Testis (tissue), 5 donors: ENCODE measurements at places on chromosomes 6 and 20. TPM values are rescaled to one million over a fixed set of nuclear protein-coding genes. Genes with fewer than 3 reads are reported as not detected.
A peak's percentile ranks its signal among the peaks of the same experiment; 100 is the strongest.

DNA sequence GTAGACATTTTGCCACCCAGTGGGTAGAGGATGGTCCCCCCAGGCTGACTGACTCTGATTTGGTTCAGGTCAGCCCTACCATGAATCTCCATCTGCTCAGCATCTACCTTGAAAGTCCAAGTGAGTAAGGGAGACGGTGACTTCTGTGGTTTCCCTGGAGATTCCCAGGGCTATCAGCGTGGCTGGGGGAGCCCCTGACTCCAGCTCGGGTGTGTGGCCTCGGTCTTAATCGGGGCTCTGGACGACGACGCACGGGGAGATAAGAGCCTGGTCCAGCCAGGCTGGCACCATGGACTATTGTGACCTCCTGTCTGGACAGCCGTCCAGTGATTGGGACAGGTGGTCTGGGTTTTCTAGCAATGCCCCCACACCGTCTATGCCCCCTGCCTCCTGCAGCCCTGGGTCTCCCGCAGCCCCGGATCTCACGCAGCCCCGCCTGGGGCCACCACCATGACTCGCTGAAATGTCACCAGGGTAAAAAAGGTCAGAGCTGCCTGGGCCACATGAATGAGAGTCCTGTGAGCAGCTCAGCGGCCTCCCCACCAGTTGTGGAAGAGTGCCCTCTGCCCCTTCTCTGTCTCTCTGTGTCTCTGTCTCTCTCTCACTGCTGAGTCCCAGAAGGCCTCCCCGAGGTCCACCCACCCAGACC, 47.1 kb upstream of the GATA5 start:
- no peak for DNase-seq

DNA sequence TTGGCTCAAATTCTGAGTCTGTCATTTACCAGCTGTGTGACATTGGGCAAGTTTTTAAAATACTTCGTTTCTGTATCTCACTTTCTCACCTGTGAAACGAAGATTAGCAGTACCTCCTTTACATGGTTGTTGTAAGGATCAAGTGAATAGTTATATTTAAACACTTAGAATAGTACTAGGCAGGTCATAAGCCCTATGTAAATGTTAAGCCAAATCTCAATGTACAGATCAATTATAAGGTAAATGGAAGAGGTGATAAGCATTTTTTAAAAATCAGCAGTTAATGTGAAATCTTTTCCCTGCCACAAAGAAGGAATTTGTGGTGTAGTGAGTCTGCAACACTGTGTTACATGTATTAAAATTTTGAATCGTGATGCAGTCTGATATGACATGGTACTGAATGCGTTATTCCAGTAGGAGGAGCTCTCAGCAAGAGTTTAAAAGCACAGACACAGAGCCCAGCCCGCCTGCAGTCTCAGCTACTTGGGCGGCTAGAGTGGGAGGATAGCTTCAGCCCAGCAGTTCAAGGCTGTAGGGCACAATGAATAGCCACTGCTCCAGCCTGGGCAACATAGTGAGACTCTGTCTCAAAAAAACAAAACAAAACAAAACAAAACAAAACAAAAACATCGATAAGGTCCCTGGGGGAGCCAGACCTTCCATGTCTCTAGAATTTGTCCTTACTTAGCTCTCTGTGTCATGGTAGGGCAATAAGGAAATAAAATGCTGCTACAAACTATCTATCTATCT, 46.0 kb downstream of the GTF2H5 start:
- peak; percentile 85 for DNase-seq

- no peak for DNase-seq
Measured at GRCh38 chr6:143059663-143060353, 881 bp upstream of the AIG1 start.

DNA sequence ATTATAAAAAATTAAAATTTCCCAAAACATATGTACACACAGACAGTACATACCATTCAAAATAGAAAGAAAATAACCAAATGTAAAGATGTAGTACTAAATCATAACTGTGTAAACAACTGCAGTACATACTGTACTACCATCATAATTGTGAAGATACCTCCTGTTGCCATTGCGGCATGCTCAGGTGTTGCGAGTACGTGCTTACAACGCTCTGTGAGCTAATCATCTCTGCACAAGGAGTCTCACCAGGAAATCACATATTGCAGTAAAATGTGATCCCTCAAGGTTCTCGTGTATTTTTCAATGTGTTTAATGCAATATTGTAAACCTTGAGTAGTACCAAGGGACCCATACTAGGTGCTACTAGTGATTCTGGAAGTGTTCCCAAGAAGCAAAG, 22.9 kb downstream of the ASIP start:
- DNase-seq: no peak

DNA sequence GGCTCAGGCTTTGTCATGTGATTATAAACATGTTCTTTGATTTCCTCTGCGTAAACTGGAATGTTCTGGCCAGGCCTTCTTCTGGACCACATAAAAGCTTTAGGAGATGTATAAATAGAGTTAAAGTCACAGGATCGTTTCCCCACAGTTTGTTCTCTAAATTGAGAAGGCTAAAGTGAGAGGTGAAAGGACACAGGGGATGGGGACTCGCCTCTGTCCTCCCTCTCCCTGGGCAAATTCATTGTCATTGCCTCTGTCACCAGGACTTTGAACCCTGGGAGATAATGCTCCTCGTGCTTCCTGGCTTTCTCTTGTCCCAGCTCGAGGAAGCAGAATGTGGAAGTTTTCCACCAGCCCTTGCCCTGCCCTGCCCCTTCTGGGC, 20.3 kb upstream of the ZFAND3 start:
- DNase-seq: no peak

DNA sequence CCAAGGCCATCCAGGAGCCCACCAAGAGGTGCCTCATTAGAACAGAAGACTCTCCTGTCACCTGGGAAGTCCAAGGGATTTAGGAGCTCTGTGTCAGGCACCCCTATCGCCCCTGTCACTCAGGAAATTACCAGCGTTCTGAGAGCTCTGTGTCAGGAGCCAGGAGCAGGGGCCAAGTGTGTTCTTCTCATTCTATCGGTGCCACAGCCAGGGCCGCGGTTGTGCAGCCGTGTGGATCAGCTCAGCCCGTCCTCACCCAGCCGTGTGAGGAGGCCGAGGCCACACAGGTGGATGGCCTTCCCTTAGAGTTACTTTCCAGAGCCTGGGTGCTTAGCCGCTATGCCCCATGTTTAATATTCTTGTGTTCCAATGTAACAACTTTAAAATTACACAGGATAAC, 9.8 kb downstream of the MTG2 start:
- DNase-seq: no peak

- DNase-seq: no peak
Measured at GRCh38 chr20:4109307-4109940, 94.1 kb upstream of the RNF24 start.

DNA sequence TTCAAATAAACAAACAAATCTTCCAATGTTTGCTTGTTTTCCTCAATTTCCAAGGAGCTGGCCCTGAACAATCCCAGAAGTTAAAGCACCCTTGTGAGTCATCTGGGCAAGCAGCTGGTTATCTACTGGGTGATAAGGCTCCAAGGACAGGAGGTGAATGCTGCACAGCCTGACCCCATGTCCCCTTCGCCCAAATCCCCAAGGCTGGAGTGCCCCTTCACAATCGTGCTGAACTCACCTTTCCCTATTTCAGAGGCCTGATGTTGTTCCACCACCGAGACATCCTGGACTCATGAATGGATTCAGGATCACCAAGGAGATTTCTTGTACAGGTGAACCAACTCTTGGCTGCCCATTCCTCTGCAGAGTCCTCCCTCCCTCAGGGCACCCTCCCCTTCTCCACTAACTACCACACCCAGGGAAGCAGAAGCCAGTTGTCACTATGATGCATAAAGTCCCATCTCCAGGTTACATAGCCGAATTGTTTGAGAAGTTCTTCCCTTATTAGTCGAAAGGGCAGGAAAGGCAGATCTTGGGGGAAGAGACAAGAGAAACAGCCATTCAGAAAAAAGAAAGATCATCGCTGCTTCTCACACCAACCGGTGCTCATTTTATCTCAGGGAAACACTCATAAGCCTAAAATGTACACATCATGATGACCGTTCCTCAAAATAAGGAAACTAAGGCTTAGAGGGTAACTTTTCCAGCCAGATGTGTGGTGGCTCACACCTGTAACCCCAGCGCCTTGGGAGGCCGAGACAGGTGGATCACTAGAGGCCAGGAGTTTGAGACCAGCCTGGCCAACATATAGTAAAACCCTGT, 138.8 kb upstream of the RREB1 start:
- DNase-seq: no peak

GRCh38 chr6:155089746-155090145, 94.6 kb downstream of the TIAM2 start:
- no peak for DNase-seq

DNA sequence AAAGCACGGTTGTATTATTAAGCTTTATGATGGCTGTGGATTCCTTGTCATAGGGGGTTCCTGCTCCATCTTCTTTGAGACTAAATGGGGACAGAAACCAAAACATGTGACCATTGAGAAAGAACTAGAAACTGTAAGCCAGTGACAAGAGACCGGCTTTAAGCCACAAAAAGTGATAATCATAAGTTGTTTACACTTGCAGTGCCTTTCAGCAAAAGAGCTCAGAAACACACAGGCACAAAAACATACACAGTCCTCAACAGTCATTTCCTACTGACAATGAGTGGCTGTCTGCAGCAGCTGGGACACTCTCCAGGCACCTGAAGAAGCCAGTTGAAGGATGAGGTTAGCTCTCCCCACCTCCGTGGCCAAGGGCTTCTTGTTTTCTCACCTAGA, 20.0 kb upstream of the UBE2J1 start:
- DNase-seq: no peak

- DNase-seq: peak; percentile 65
Measured at GRCh38 chr6:35258858-35259193, 709 bp upstream of the ZNF76 start.

DNA sequence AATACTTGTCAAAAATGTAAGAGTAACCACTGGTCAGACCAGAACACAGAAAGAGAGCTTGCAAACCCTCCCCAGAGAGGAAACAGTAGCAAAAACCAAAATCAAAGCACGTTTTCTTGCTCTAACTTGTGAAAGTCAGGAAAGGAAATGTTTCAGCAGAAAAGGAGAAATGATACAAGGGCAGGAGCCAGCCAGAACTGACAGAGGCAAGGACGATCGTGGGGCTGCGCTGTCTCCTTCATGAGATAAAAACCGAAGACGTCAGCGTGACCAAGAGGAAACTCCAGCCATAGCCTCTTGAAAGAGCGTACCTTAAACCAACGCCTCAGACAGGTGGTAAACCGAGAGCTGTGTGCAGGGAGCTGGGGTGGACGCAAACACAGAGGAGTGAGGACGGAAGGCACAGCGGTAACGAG, 27.5 kb downstream of the LAMA5 start:
- peak; percentile 57 for DNase-seq

DNA sequence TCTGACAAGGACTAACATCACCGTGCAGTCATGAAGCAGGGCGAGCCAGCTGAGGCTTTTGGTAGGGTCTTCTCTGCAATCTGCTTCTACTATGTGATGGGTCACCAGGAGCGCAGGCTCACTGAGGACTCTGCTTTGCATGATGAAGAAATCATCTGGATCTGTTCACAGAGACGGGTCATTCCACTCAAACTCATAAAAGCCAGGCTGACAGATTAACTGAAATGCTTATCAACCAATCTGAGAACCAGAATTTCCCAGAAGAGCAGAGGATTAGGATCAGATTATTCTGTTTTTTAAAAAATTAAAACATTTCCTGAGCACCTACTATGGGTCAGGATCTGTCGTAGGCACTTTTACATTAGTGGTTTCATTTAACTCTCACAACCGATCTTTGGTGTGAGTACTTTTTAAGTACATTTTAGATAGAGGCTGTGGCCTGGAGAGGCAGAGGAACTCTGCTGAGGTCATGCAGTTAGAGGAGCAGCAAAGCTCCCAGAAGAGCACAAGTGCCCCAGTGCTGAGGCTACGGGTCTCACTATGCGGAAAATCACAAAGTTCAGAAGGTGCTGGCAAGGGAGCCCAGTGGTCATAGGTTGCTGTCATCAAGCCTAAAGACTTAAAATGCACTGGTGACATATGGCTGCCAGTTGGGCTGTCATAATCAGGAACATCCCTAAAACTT, 109.1 kb downstream of the BACH2 start:
- no peak for DNase-seq

DNA sequence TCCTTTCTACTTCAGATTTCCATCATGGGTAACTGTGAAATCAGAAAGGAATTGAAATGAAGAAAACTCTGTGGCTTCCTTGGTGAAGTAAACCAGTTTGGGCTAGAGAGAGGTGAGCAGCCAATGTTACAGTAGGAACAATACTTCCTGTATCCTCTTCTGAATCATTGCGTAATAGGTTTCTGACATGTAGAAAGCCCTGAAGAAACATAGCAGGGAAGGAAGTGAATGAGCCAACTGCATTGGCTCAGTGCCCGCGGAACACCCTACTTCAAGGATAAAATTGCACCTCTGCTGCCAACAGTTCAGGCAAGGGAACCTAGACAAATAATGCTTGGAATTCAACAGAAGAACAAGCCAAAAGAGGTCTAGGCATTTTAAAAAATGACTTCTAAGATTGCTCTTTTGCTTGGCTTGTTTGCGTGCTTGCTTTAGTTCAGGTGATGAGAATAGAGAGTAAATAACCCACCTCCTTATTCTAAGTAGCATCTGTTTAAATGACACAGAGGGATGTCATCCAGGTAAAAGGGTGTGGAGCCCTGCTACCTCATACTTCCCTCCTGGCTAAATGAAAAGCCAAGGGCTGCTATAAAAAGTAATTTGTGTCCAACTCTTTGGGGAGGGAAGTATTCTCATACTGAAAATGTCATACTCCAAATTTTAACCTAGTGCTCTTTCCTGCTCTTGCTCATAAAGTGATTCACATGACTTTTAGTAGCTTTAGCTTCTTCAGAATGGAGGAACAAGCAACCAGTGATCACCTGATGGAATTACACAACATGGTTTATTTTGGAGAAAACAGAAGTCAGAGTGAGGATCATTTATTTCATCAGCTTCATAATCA, 30.0 kb upstream of the AKIRIN2 start:
- DNase-seq: peak; percentile 88

GRCh38 chr6:52564856-52565255, 12.0 kb downstream of the TRAM2 start:
- no peak for DNase-seq

- DNase-seq: no peak
Measured at GRCh38 chr6:20024978-20025377, 187.3 kb downstream of the MBOAT1 start.

DNA sequence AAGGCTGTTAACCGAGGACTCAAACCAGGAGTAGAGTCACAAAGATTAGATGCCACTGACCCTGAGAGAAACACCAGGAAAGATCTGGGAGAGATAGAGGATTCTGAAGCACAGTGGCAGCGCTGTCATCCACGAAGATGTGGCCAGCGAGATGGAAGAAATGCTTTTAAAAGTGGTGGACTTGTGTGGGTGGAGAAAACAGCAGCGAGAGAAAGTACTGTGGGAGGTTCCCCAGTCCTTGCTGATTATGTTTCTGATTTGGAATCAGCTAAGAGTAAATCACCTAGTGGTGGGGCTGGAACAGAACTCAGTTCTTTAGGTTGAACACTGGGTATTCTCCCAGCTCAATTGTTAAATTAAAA, 435 bp upstream of the ZNF322 start:
- DNase-seq: no peak

The ATP9A gene
- 128 TPM for total RNA-seq

The CENPB gene
- 32.2 TPM for total RNA-seq

The RAET1G gene
- total RNA-seq: not detected

The ARFGEF3 gene
- total RNA-seq: 2.9 TPM

The TCF21 gene
- total RNA-seq: 2.8 TPM

The GTSF1L gene
- total RNA-seq: 202 TPM

The SNAP91 gene
- 13.3 TPM for total RNA-seq
